ENCODE measurements at places on chromosomes 5 and 9. TPM values are rescaled to one million over a fixed set of nuclear protein-coding genes. Genes with fewer than 3 reads are reported as not detected.

Gene TGFBI
- total RNA-seq: 147 TPM

Gene PDZD2
- 7.8 TPM for total RNA-seq

Gene GHR
- 3.6 TPM for total RNA-seq

Gene LTC4S
- total RNA-seq: 13.7 TPM

Gene PCDHB5
- total RNA-seq: 2.9 TPM

Gene SLC6A3
- 0.57 TPM for total RNA-seq

Gene PCDHGB3
- 3.2 TPM for total RNA-seq

Gene YIPF5
- total RNA-seq: 45.0 TPM

DNA sequence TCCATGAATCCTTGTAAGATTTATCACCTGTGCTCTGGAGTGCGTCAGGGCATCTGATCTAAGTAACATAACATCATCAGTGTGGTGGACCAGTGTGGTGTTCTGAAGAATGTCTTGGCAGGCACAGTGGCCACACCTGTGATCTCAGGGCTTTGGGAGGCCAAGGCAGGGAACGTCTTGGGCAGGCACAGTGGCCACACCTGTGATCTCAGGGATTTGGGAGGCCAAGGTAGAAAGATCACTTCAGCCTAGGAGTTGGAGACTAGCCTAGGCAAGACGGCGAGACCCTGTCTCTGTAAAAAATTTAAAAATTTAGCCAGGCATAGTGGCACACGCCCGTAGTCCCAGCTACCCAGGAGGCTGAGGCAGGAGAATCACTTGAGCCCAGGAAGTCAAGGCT, 185.5 kb downstream of the CACNA1B start:
- DNase-seq: no peak

- no peak for DNase-seq
Observed at GRCh38 chr9:121359351-121360294, 10.4 kb downstream of the STOM start.

DNA sequence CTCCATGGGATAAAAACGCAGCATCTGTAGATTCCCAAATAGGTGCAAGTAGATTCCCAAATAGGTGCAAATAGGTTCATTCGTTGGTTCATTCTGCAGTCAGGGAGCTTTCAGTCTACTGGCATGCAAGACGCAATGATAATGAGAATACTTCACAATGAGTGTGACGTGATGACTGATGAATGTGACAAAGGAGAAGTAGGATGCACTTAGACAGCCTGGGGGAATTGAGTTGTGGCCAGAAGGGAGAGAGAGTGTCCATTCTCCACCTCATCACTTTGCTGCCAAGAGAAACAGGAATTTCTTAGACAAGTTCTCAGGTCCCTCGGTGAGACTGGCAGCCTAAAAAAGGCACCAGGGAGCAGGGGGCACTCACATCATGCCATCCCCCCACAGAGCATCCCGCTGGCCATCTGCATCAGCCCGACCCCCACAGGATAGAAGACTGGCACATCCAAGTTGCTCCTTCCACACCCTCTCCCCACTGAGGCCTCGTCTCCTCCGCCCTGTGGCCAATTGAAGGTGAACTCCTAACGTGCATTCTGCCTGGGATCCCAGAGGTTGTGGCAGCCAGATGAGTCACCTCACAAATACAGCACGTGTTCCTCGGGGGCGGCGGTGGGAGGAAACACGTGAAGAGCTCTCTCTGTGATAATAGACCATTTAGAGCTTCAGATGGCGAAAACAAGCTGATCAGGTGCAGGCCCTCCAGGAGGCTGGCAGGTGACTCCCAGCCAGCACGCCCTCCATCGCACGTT, 19.9 kb upstream of the KCNIP1 start:
- no peak for DNase-seq

DNA sequence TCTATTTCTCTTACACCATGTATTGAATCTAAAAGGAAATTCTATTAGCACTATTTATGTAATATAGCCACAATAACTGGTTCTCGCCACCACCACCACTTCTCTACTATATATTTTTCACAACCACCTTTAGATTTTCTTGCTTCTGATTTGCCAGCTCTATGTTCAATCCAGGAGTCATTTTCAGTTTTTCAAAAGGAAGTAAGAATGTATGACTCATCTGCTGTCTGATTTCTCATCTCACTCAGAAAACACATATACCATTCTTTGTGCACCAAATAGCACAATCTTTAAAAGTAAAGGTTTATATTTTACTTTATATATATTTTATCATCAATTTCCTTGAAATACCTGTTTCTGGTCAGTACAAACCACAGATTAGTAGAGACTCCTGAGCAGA, 1127.5 kb downstream of the TAF11L14 start:
- DNase-seq: no peak

- DNase-seq: no peak
Observed at GRCh38 chr9:36762958-36763357, 190.3 kb downstream of the MELK start.

- DNase-seq: peak; percentile 48
Observed at GRCh38 chr9:68949271-68950000, 64.5 kb downstream of the PRKACG start.

DNA sequence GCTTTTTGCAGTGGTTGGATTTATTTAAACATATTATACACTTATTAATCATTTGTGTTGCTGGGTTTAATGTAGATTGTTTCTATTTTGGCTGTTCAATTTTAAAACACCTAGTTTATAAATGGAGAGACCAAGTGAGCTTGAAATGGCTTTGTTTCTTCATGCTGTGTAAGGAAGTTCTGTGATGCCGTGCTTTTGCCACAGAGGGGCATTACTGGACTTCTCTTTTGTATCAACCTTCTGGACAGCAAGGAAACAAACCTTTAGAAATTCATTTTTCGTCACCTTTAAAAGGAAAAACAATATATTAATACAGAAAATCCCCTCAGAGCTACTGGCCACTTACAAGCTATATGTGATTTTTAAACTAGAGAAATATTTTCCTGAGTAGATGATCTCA, 81.9 kb downstream of the DMRTA1 start:
- no peak for DNase-seq

- DNase-seq: no peak
Observed at GRCh38 chr5:109451146-109451545, 41.4 kb upstream of the PJA2 start.

DNA sequence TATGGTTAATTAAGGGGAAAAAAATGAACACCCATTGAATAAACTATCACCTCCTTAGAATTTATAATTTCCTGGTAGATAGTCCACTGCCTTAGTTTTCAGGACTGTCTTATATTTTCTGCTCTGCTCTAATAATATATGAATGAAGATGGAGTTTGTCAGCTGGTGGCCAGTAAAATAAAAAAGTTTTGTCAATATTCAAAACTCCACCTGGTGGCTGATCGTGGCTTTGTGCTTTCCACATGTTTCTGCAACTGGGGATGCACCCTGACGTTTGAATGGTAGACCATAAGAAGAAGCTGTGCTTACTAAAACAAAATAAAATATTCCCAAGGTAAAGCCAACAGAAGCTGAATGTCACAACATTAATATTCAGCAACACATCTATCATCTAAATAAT, 286.6 kb upstream of the IZUMO3 start:
- no peak for DNase-seq

GRCh38 chr9:127314911-127315310, 50.3 kb downstream of the GARNL3 start:
- DNase-seq: no peak

GRCh38 chr9:120873512-120873911, 3.5 kb downstream of the PHF19 start:
- DNase-seq: no peak

- DNase-seq: peak; percentile 54
Observed at GRCh38 chr9:34047864-34048726, 592 bp downstream of the UBAP2 start.

GRCh38 chr5:171342362-171343111, 33.5 kb downstream of the TLX3 start:
- DNase-seq: no peak

All from ureter (tissue), 1 donor.